ENCODE measurements at places on chromosomes 5 and 9. TPM values are rescaled to one million over a fixed set of nuclear protein-coding genes. Genes with fewer than 3 reads are reported as not detected.

GRCh38 chr5:114018186-114018585 lies 343.7 kb upstream of the KCNN2 start:
- DNase-seq: no peak

Gene NOL6
- total RNA-seq: 18.8 TPM

DNA sequence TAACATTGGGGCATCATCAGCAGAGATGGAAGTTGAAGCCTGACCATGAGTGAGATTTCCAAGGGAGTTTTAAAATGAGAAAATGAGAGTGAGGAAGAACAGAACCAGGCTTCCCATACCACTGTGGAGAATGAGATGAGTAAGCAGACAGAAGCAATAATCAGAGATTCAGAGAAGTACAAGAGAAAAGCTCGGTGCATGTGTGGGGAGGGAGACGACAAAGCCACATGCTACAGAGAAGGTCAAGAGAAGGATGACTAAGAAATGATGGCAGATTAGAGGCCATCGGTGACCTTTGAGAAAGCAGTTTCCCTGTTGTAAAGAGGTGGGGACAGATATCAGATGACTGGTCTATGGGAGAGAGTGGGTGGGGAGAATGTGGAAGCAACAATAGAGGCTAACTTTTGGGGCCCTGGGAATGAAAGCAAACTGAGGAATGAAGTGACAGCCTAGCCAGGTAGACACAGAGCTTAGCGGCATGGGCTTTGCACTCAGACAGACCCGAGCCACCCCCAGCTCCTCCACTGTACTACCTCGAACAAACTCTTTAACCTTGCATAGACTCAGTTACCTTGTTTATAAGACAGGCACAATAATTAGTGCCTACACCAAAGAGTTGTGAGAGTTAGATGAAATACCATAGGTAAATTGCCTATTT lies 207.7 kb downstream of the PIK3R1 start:
- no peak for DNase-seq

- no peak for DNase-seq
Observed at GRCh38 chr5:168693297-168693696, 114.1 kb upstream of the PANK3 start.

DNA sequence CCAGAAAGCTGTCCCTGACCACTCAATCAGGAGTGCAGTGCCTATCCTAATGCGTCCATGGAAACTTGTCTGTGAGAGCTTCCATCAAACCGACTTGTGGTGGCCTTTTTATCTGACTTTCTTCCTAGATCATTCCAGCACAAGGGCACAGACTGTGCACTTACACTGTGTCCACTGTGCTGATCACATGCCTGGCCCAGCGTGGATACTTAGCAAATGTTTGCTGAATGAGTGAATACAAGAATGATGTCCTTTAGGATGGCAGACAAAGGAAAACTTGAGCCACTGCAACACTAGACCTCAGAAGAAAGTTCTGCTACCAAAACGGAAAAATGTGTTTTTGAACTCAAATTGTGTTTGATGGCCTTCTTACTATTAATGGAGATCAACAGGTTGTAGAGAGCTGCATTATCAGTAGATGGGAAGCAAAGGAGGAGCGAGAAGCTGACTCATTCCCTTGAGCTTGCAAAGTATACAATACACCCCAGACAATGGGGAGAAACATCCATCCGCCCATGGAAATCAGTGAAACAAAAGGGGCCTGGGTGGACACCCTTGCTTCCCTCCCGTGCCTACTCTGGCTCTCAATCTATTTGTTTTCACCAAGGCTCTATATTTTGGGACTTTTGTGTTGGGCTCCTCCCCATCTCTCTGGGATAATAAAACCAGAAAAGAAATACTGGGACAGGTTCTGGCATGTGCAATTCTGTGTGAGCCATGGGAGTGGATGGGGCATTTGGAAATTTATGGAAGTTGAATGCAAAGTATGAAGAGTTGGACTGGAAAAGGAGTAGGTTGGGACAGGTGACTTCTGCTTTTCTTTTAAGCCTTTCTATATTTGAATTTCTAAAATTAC lies 76.2 kb upstream of the ZFAND5 start:
- DNase-seq: no peak

Gene RPL37
- total RNA-seq: 837 TPM

Gene SLC36A2
- total RNA-seq: not detected

- no peak for DNase-seq
Observed at GRCh38 chr9:130755377-130756007, 61.9 kb downstream of the EXOSC2 start.

- DNase-seq: no peak
Observed at GRCh38 chr5:1032551-1033027, 24.0 kb downstream of the NKD2 start.

GRCh38 chr9:78214492-78214891 lies 21.4 kb upstream of the CEP78 start:
- no peak for DNase-seq

Gene SLC34A3
- total RNA-seq: not detected

DNA sequence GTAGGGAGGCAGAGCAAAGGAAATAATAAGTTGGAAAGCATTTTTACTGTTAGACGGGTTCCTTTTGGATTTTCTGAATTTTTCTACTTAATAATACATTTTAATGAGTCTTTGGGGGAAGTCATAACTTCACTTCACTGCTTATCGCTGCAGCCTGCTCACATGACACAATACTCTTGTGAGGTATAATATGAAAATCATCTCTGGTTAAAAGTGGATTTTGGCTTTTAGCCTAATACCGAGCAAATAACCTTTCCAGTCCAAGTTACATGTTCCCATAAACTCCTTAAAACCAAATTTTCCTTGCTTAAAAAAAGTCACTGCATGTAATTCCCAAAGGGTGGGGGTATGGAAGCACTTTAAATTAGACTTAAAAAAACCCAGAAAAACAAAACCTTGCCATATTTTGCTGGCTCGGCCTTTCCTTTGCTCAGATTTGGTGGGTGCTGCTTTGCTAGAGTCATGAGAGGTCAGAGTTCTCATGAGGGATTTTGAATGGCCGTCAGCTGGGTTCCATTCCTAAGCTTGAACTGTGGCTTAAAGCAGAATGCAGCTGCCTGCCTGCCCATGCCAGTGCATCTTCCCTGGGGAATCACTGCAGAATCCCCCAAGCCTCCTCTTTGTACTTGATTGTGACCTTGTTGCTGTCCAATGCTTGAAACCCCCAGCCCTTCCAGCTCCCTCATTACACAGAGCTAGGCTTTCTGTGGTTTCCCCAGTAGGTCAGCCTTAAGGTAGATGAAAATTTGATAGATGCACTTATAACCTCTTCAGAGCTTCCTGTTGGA lies 331.8 kb downstream of the KDM4C start:
- DNase-seq: no peak

DNA sequence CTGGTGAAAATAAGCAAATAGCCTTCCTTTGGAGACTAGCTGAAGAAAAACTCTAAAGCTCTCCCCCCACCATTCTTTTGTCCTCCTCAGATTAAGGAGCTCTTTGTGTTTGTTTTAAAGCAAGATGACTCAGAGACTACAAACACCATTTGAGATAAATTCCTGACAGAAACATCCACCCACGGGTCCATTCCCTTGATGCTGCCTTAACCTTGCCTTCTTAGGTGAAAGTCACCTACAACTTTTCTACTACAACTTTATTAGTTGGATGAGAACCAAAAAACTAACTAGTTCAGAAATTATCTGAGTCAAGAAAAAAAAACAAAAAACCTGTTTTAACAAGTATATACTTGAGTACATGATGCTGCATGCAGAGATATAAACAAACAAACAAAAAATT lies 831.1 kb downstream of the NR2F1-AS1 start:
- DNase-seq: no peak

GRCh38 chr9:123609844-123610243 lies 253.8 kb downstream of the CRB2 start:
- DNase-seq: no peak

- no peak for DNase-seq
Observed at GRCh38 chr5:167051402-167051768, 1240.1 kb upstream of the WWC1 start.

DNA sequence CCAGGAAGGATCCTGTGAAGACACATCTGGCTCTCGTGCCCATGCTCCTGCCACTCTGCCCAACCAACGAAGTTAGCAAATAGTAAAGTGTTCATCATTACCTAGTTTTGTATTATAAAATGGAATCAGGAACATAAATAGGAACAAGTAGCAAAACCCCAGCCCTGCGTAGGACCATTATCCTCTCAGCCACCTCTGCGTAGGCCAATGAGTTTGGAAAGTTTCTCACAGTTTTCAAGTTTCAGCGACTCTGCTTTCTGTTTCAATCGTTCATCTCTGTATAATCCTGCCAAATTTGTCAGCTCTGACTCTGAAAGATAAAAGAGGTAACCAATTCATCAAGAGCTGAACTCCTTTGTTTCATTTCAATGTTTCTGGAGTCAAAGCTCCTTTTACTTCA lies 10.1 kb upstream of the SPATA24 start:
- no peak for DNase-seq

GRCh38 chr5:169980418-169981053 lies at the start of gene INSYN2B:
INSYN2B (minus strand) TSS chr5:169980495; CDS start chr5:169883898, 96,597 bp downstream.
- DNase-seq: peak; percentile 50

Gene GRIN3A
- 1.0 TPM for total RNA-seq

Gene IL4
- total RNA-seq: not detected

GRCh38 chr5:176921714-176922113 lies 22.6 kb upstream of the HK3 start:
- DNase-seq: no peak

Gene BRD3OS
- 3.6 TPM for total RNA-seq

- DNase-seq: no peak
Observed at GRCh38 chr5:135031813-135032694, 2.0 kb downstream of the PITX1 start.

Measured in mucosa of descending colon (tissue), 3 donors.